Activated CD4-positive, alpha-beta T cell treated with anti-CD3 and anti-CD28 coated beads, Interleukin-10, Interleukin-2, amounts not matched to agents 100 ng/mL and 50 ng/mL, durations not matched to agents 16 hours and 8 hours (primary cell): ENCODE measurements at places on chromosomes 13 and 19.

GRCh38 chr19:52991484-52991883 lies 22.2 kb upstream of the ERVV-1 start:
- no peak for DNase-seq

DNA sequence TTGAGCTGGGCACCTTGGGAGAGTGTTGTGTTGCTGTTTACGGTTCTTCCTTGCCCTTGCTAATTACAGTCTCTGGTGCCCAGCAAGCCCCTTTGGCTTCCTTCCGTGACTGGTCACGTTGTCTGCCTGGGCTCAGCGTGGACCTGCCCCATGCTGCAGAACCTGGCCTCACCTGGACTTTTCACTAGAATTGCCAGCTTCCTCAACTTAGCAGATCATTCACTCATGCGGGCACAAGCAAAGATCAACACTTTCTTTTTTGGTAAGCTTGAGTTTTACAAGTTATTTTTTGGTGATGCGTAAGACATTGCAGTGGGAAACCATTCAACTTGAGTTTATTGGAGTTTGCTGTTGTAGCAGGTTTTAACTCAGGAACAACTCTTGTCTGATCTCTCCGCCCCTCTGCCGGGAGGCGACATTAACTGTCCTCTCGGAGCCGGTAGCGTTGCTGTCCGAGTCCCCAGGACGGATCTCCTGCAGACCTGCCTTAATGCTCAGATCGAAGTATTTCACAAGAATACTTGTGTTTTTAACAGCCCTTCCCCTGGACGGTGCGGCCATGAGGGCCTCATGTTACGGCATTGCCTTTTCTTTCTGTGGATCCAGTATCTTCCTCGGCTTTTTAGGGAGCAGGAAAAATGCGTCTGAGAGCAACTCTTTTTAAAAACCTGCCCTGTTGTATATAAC lies 15.7 kb upstream of the TEX29 start:
- no peak for DNase-seq

DNA sequence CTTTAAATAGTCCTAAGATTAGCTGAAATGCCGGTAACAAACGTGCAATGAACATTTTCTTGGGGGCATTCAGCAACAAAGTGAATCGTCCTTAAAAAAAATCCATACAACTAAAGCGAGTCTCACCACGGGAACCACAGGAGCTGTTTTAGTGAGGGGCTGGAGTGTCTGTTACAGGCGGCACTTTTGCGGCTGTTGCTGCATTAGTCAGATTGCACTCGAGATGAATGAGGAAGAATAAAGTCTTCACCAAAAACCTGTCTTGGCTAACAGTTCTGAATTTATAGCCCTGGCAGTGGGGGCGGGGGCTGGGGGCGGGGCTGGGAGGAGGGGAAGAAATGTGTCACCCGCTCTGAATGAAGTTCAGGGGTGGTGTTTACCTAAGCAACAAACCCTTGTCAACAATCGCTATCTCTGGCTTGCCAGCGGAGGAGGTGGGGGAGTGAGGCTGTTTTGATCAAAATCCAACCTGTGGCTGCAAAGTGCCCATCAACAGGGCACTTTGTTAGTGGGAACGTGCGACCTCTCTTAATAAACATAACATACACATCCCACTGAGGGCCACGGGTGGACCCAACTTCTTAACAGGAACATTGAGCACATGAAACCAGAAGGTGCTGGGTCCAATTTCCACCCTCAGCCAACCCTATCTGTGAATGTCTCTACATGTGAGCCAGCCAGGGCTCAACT lies 44.5 kb downstream of the RFX2 start:
- DNase-seq: peak; percentile 62

- no peak for DNase-seq
Observed at GRCh38 chr13:27672025-27672424, 50.3 kb downstream of the POLR1D start.

GRCh38 chr13:48828962-48829411 lies 146.7 kb upstream of the FNDC3A start:
- DNase-seq: peak; percentile 42

GRCh38 chr19:512547-513365 lies 5.5 kb downstream of the TPGS1 start:
- no peak for DNase-seq

DNA sequence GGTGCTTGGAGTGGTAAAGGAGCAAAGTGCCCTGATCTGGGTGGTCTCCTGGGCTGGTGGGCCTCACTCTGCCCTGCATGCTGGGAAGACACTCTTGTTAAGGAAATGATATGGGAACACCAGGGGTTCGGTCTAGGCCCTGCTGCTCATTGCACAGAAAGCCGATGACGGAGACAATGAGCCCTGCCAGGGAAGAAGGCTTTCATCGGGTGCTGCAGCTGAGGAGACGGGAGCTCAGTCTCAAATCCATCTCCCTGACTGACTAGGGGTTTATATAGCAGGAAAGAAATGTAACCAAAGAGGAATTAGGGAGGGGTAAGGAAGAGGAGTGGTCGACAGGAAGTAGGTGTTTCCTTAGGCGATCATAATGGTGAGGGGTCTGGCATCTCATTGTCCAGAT lies 253.4 kb downstream of the TEX29 start:
- DNase-seq: no peak

DNA sequence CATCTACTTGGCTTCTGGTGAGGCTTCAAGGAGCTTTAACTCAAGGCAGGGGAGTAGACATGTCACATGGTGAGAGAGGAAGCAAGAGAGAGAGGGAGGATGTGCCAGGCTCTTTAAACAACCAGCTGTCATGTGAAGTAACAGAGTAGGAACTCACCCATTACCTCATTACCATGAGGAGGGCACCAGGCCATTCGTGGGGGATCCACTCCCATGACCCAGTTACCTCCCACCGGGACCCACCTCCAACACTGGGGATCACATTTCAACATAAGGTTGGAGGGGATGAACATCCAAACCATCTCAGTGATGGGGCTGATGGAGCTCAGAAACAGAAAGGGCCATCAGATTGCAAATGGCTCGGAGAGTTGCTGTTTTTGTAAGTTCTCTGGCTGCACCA lies 12.9 kb downstream of the VSTM2B start:
- no peak for DNase-seq

DNA sequence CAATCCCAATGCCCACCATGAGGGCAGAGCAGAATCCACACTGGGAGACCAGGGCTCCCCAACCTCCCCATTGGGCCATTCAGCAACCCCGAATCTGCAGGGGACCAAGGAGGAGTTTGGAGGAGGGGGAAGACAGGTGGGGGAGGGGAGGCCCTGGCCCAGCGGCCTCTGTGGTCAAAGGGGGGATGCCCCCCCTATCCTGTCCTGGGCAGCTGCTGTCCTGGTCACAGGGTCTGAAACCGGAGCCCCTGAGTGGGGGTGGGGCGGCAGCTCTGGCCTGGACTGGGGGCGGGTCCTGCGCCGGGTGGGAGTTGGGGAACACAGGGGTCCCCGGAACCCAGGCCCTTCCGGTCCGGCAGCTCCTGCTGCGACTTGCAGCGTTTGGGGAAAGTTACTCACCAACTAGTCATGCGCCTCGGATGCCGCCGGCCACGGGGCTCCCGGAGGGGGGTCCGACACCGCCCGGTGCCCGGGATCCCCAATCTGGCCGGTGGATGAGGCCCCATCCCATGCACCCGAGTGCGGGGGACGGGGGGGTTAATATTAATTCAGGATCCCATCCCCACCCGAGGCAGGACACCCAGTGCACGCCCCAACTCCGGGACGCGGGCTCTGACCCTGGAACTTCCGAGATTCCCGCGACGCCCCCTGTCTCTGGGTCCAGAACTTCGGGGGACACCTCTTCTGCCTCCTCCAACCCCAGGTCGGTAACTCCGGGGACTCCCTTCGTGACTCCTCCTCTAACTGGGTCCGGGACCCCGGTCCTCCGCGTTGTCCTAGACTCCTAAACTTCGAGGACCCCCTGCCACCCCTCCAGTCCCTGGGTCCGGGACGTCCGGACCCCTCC lies 872 bp downstream of the HOMER3 start:
- DNase-seq: no peak
